ENCODE measurements at places on chromosomes 16 and 17.
A peak's percentile ranks its signal among the peaks of the same experiment; 100 is the strongest.

GRCh38 chr16:55948230-55948629 is 73.1 kb upstream of the CES5A start:
- DNase-seq = no peak

DNA sequence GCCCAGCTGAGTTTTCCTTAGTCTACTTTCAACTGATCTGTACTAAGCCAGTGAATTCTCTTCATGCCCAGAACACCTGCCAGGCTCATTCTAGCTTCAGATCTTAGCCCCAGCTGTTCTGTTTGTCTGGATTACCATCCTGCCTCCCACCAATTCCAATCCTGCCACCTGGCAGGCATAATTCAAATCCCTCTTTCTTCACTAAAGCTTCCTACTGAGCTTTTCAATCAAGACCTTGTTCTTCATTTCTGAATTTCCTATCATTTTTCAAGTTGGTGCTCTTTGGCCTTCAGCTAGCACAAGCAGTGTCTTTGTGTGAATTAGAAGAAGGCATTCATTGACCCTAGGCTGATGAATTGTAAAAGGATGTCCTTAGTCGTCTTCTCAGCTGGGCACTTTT is 357.6 kb downstream of the UTP18 start:
- no peak for DNase-seq

- DNase-seq = no peak
These were observed 135.7 kb downstream of the PRKCA start for GRCh38 chr17:66438101-66438500.

DNA sequence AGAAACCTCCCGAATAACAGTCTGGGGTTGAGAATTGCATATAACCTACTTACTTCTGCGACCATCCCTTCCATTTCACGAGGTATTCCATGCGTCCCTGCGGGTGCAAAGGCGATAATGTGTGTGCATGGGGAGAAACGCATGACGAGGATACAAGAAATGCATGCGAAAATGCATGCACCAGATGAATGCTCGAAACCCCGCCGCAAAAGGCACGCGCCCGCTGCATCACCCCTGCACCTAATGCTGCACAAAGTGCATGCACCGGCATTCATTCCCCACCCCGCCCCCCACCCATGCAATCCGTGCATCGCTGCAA is 474 bp downstream of the CBX8 start:
- no peak for DNase-seq

DNA sequence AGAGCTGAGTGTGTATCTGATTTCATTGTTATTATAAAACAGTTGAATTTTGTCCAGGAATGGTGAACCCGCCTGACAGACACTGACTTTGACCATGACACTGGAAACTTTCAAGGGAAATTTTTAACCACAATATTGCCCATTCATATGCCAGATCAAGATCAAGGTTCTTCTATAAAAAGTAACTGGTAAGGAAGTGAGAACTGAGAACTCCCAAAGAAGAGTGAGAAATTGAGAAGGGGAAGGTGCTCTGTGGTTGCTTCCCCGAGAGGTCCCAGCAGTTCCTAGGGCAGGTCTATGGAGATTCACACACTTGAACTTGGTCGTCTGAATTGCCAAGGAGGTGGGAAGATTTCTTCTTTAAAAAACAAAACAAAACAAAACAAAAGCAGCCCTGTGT is 27.3 kb downstream of the SLC6A4 start:
- no peak for DNase-seq

- no peak for DNase-seq
These were observed 263.9 kb upstream of the TBX2 start for GRCh38 chr17:61135782-61136181.

GRCh38 chr16:56450275-56450985 is 702 bp downstream of the NUDT21 start:
- peak; percentile 56 for DNase-seq

DNA sequence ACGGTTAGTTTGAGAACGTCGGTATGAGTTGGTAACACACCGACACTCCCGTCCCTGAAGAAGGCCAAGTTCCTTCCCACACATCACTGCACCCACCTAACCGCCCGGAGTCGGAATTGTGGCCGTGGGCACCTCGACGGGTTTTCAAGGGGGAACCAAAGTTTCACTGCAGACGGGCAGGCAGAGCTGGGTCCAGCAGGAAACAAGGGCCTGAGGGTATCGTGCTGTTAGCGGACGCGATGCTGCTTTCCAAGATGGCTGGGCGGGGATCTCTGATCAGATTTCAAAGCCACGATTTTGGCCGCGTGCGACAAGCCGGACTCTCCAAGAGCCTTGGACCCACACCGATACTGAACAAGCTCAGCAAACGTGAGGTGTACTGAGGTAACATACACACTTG is 82.3 kb upstream of the DOC2B start:
- no peak for DNase-seq

GRCh38 chr17:67377488-67378453 is 690 bp downstream of the PITPNC1 start:
- no peak for DNase-seq

DNA sequence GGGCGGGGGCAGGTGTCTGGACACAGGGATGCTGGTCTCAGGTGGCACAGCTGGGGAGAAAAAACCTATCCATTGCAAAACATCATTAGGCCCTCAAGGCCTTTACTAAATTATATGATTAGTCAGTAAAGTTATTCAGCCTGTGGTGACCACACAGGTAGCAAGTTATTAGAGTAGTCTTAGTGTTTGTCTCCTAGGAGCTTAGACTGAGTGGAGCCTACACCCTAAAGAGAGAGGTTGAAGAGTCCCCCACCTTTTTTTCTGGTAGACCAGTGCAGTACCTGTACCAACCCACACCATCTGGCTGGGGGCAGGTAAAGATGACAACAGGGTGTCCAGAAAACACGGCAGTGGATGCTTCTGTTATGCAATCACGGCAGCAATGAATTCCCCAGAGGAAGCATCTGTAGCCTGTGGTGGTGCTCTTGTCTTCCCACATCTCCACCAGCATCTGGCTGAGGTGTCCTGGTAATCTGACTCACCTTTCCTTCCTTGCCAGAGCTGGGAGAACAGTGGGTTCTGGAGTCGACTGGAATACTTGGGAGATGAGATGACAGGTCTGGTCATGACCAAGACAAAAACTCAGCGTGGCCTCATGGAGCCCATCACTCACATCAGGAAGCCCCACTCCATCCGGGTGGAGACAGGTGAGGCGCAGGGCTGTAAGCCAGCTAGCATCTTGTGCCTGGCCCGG is 11.0 kb downstream of the MYCBPAP start:
- DNase-seq = no peak

DNA sequence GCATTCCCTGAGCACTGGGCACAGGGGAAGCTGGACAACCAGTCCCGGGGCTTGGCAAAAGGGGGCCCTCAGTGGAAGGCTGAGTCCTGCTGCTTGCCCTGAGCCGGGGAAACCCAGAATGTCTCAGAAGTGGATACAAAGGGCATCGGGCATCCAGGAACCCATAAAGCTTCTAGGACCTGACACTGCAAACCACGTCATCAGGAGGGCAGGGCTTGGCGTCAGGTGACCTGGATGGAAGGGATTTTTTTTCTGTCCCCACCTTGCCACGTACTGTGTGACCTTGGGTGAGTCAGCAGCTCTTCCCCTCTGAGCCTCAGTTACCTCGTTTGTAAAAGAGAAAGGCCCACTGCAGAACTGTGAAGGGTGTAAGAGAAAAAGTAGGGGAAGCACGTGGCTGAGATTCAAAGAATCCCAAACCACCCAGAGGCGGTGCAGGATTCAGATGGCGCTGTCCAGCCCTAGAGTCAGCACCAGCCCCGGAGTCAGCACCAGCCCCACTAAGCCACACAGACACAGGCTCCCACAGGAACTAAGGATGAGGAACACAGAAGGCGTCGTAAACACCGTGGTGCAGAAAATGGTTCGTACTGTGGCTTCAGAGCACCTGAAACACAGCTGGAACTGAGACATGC is 53.7 kb downstream of the C16orf95 start:
- DNase-seq = no peak

DNA sequence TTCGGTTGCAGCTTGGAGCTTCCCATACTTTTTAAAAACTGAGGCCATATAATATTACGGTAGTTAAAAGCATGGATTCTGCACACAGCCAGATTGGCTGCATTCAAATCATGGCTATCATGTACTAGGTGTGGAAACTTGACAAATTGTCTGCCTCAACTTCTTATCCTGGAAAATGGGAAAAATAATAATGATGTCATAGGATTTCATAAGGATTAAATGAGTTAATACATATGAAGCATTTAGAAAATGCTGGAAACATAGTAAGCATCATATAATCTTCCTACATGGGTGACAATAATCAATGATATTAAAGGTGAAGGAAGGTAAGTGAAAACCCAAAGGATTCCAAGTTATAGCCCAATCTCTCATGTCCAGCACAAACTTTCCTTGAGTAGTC is 588.5 kb upstream of the HSBP1 start:
- DNase-seq = no peak
